ENCODE measurements at places on chromosomes 3 and 15.

- DNase-seq, result no peak
These were observed 778 bp downstream of the MTMR10 start for GRCh38 chr15:30990446-30991254.

DNA sequence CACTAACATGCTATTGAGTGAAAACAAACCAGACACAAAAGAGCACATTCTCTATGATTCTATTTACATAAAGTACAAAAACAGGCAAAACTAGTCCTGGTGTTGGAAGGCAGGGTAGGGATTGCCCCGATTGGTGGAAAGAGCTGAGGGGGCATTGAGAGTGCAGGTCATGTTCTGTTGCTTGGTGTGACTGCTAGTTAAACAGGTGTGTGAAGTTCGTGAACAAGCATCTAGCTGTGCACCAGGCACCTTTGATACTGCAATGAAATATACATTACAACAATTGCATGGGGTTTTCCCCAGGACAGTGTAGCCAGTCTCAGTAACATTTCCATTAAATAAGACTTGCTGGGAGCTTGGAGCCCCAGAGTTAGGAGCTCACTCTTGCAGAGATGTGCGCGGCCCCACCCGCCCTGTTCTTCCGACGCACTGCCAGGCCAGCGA, 26.3 kb upstream of the THRB start:
- DNase-seq, result no peak

- DNase-seq, result no peak
These were observed 22.6 kb upstream of the MTMR10 start for GRCh38 chr15:31013863-31014607.

DNA sequence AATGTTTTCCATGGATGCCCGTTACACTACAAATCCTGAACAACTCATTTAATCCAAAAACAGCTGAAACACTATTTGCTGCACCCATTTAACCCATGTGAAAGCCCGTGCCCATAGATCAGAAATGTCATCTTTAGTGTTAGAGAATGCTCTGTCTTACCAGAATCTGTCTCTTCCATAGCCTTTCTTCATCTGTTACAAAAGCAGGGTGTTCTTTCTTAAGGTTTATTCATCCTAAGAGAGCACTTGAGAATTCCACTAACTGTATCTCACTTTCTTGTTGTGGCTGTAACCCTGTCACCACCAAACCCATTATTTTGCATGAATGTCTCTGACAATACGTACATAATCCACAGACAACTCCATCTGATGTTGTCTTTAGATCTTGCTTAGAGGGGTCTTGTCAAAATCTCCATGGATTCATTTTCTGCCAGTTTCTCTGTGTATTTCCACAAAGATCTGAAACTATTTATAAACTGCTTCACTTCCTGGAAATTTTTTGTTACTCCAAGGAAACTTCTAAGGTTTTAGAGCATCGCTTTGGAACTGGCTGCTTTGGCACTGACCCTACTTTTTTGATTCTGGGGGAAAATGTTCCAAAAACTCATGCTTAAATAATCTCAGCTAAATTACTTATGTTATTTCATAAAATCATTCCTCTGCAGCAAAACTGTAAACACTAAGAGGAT, 167.8 kb upstream of the CCDC54 start:
- DNase-seq, result no peak

DNA sequence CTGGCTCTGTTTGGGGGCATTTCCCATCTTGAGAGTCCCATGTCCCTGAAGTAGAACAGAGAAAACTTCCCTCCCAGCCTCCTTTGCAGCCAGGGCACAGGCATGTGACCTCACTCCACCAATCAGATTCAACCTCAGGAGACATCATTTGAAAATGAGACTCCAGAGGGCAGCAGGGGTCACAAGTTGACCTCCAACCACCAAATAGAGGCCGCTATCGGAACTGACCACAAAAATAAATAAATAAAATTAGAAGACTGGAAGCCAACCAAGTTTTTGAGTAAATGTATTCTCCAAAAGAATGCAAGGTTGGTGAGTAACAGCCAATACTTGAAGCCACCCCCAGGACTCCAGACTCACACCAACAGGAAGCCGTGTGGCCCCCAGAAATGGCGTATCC, 106.5 kb downstream of the CHSY1 start:
- DNase-seq, result no peak

GRCh38 chr15:90101130-90101968, 919 bp downstream of the IDH2 start:
- DNase-seq, result no peak

- DNase-seq, result no peak
These were observed 245.7 kb downstream of the GRM7 start for GRCh38 chr3:7106635-7107034.

- DNase-seq, result no peak
These were observed 82.6 kb upstream of the TJP1 start for GRCh38 chr15:29904757-29905417.

- DNase-seq, result no peak
These were observed 21.8 kb upstream of the IL1RAP start for GRCh38 chr3:190492129-190492528.

GRCh38 chr3:49906073-49906743, 2.5 kb upstream of the MST1R start:
- DNase-seq, result no peak

DNA sequence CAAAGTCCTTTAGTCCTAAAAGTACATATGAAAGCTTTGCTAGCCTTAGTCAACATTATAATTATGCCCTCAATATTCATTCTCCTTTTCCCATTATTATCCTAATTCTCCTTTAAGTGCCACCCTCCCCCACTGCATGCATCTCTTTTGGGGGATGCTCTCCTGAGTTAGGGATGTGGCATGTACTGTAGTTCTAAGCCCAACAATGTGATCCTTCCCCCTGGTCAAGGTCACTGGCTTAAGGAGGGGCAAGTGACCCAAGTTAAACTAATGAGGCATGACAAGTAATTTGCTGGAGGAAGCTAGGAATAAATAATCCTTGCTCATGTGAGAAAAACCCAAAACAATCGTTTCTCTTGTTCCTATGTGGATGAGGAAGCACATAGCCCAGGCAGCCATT, 343.9 kb upstream of the SUCLG2 start:
- no peak for DNase-seq

DNA sequence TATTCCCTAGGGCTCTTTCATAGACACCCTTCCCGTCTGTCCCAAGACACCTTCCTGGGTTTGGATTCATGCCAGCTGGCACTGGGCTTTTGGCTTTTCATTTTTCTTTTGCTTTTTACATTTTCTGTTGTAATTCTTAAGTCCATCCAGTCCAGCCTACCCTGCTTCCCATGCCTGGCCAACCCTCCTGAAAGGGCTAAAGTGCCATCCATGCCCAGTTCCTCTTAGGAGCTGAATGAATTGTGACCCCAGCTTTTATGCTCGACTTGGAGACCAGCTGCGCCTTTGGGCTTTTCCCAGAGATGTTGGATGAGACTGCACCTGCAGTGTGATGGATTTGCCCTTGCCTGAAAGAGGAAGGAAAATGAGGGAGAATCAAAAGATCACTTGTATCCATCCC, 25.8 kb downstream of the LRRN1 start:
- DNase-seq, result no peak

- no peak for DNase-seq
These were observed 3.6 kb upstream of the RASL12 start for GRCh38 chr15:65071381-65071811.

DNA sequence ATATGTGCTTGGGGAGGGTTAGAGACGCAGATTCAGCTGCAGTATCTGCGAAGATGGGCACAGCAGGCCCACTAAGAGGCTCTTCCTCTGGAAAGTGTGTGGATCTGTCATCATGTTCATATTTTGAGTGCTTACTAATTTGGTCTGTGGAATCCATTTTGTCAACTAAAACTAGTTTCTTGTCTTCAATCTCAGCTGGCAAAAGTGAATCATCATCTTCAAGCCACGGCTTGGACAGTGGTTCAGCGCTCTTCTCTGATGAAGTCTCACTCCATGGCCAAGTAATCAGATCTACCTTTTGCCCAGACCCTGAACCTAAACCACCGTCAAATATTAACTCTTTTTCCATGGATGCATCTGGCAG, 76.2 kb downstream of the IMPG2 start:
- no peak for DNase-seq

- no peak for DNase-seq
These were observed 30.2 kb upstream of the CHMP2B start for GRCh38 chr3:87196879-87197278.

DNA sequence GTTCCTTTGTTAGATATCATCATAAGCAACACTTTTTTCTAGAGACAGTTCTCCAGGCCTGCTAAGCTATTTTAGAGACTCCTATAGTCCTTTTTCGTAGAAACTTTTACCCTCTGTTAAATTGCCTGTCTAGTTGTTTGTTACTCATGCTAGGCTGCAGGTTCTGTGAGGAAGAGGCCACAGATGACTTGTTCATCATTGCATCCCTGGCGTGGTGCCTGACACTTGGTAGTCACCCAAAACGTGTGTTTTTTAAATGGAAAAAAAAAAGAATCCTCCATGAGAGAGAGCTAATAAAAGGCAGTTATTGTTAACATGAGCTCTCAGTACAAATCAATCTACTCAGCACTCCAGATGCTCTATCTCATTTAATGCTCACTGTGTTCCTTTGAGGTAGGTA, 35.1 kb downstream of the CCDC54 start:
- no peak for DNase-seq

- no peak for DNase-seq
These were observed 11.0 kb downstream of the NDUFB5 start for GRCh38 chr3:179615458-179616173.

GRCh38 chr15:78625606-78626280, 4.9 kb upstream of the CHRNA3 start:
- DNase-seq, result no peak

DNA sequence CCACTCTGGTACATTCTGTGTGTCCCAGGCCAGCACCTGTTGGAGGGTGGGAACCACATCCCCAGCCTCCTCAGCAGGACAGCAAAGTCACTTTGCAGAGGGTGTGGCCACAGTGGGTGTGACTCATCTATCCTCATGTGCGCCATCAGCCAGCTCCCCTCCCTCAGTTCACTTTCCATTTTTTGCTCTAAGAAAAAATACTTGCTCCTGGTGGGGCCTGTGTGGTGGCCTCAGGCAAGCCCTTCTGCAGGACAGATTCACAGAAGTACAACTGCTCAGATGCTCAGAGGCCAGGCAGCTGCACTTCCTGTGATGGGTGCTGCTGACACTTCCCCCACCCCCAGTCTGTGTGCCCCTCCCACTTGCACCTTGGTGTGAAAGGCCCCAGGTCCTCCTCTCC, 78.3 kb upstream of the ALDH1L1 start:
- DNase-seq, result no peak

- no peak for DNase-seq
These were observed 78.4 kb downstream of the CCR1 start for GRCh38 chr3:46129588-46130272.

DNA sequence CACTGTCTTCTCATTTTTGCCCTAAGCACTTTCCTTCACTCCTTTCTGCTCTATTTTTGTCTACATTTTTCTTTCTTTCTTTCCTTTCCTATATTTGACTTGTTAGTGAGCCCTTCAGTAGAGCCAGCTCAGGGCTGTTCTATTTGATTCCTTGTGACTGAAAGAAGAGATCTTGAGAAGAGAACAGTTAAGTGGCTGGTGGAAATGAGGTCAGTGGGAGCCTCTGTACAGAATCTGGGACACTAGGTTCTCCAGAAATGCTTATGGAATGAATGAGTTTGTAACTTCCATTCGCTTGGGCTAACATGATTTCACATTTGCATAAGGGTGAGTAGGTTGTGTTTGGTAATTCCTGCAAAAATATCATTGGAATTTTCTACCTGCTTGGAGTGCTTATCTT, 45.6 kb downstream of the CACNA2D3 start:
- no peak for DNase-seq

DNA sequence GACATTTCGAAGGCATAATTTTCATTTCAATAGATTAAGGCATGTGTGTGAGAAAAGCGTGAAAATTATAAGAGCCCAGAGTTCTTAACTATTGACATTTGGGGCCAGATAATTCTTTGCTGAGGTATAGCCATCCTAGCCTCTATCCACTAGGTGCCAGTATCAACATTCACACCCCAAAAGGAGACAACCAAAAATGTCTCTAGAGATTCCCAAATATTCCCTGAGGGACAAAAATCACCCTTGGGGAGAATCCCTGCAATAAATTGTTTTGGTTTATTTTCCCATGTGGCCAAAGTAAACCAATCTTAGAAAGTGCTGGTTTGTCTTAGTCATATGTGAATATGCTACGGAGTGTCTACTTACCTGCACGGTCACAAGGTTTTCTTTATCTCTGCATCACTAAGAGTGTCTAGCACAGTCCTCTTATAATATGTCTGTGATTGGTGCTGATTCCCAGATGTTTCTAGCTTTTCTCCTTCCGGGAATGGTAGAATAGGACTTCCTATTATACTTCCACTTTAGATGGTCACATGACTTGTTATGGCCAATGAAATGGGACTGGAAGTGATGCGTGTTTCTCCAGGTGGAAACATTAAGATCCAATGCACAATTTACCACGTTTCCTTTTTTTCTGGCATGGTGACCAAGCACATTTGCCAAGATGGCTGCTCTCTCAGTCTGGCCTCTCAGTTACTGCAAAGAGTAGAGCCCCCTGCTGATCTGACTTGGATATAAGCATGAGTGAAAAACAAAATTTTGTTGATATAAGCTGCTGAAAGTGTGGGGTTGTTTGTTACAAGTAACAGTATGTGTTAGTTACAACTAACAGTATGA, 8.0 kb upstream of the KBTBD8 start:
- DNase-seq, result no peak

DNA sequence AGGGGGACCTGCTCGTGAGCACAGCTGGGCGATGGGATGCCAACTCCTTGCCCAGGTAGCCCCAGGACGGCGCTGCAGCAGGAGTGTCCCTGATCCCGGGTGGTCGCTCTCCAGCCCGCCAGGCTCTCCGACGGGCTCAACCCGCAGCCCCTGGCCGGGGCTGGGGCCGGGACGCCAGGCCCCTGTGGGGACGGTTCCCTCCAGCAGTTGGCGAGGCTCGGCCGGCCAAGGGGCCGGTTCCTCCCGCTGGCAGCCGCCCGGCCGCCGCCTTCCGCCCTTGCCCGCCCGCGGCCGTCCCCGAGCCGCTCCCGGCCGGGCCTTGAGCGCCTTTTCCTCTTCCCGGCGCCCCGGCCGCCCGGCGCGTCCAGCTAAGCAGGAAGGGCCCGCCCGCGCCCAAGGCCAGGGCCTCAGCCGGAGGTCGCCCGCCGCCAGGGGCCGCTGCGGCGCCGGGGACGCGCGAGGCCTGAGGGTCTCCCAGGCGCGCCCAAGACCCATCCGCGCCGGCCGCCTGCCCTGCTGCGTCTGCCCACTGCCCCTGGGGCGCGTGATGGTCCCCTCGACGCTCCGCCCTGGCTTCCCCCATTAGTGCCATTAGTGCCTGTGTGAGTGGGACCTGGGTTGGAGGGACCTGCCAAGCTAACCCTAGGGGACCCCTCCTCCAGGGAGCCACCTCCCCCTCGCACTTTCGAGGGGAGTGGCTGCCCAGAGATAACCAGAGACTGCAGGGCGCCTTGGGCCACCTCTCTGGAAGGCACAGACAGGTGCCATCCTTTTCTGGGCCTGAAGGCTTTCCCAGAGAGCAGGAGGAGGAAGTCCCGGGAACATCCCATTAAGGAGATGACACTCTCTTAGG, 106.4 kb downstream of the FBLN2 start:
- DNase-seq, result no peak

GRCh38 chr15:100468285-100468684, 60.5 kb downstream of the CERS3 start:
- DNase-seq, result no peak

- no peak for DNase-seq
These were observed 107.4 kb downstream of the VGLL4 start for GRCh38 chr3:11536132-11536935.

- no peak for DNase-seq
These were observed 92.3 kb upstream of the LRIG1 start for GRCh38 chr3:66592927-66593625.

All from BJ (cell line).